Left lobe of liver (tissue), 2 donors: ENCODE measurements at places on chromosomes 1 and 21. TPM values are rescaled to one million over a fixed set of nuclear protein-coding genes. Genes with fewer than 3 reads are reported as not detected.

Gene RNF186
- total RNA-seq, result 0.60 TPM

Gene GART
- total RNA-seq, result 31.7 TPM

Gene SH2D1B
- 0.10 TPM for total RNA-seq

Gene TNNI3K
- not detected for total RNA-seq

Gene ENTREP3
- 9.6 TPM for total RNA-seq
